ENCODE measurements at places on chromosomes 12 and 14.

DNA sequence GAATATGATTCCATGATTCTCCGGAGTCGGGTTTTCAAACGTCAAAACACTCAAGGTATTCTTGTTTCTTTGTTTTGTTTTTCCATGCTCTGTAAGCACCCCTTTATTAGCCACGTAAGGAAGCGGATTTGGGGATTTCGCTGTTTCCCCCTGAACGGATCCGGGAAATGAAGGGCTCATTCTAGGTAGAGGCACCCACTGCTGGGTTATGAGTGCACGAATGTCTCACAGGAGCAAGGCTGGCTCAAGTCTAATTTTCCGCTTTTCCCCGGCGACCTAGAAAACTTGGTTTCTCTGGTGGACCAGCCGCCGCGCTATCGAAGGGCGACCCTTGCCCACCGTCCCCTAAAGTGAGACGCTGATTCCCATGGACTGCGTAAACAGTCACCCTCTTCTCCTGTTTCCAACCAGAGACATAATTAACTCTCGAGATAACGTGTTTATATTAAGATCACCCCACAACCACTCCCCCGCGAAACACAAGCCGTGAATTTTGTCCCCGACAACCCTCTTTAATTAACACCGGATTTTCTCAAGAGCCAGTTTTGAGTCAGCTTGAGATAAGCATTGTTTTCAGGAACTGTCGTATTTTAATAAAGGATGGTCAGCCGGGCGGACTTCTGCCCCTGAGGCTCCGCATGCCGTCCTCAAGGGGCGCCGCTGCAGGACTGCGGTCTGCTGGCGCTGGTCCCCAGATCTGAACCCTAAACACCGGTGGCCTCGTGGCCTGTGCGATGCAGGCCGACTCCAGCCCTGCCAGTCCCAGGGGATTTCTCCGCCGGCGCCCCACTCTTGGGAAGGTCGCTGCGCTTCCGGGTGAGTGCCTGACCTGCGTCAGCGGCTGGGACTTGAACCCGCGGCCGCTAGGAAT is 515 bp upstream of the ABCC9 start:
- no peak for DNase-seq

DNA sequence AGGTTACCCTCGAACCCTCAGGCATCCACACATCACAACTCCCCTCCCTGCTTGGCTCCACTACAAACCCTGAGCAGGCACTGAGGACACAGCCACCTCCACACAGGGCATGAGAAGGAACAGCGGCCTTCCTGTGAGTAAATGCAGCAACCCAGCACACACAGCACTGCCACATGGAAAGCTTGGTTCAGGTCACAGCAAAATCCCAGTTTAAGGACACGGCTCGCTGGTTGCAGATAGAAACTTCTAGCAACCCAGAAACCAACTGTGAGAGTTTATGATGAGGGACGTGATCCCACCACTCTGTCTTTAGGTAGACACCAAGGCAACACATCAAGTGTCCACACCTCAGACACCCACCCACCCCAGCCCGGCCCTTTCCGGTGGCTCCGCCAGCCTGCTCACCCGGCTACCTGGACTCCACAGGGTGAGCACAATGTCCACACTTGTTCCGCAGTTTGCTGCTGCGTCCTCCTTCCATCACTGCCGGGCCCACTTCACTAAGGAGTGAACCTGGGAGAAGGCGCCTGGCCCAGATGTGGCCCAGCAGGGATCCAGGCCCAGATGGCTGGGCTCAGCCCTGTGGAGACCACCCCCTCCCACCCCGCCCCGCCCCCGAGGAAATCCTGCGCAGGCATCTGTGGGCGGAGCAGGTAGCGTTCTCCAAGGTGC is 13.2 kb downstream of the CDCA4 start:
- no peak for DNase-seq

DNA sequence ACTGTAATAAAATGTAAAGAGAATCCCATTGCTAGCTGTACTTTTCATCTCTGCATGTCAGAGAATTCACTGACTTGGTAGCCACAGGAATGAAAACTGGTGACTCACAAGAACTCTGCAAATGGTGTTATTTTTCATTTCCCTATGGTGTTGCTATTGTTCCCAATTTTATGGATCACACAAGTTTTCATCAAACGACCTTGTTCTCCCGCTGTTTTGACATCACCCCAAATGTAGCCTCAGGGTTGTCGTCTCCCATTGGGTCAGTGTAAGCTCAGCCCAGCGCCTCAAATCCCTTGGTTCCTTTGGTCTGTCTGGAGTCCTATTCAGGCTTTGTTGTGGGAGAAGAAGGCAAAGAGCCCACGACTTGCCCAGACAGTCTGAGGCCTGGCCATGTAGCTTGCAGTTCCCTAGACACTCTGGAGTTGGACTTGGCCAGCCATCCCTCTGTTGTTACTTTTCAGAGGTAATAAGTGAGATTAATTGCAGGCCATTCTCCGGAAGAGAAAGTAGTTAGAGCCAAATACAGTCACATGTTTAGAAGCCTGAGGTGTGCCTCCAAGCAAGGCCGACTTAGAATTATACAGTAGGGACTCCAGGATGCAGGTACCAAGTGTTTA is 159.2 kb downstream of the TGFB3 start:
- no peak for DNase-seq

DNA sequence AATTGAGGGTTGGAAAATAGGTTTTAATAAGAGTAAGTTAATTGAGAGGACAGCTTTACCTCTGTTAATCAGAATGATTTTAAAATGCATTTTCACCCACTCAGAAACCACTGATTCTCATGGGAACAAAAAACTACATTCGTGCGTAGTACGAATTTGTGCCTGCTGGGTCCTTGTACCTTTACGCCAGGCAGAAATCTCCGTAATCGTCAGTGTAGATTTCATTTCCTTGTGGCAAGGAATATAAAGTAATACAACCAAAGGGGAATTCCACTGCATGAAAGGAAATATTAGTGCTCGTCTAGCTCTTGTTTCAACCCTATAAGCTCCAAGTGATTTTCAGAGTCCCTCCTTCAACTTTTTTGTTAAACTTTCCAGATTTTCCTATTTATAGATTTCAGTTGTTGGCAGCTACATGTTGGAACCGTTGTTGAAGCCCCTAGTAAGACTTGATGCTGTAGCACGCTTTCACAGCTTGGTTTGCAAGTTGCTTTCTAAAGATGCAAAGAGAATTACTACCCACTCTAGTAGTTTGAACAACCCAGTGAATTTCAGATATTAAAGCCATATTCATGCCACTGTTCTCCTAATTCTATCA is 90.6 kb downstream of the ETV6 start:
- no peak for DNase-seq

- no peak for DNase-seq
Observed at GRCh38 chr14:101223127-101223526, 319.6 kb upstream of the RTL1 start.

GRCh38 chr12:54413284-54414190 is 5.5 kb downstream of the ITGA5 start:
- DNase-seq = no peak

DNA sequence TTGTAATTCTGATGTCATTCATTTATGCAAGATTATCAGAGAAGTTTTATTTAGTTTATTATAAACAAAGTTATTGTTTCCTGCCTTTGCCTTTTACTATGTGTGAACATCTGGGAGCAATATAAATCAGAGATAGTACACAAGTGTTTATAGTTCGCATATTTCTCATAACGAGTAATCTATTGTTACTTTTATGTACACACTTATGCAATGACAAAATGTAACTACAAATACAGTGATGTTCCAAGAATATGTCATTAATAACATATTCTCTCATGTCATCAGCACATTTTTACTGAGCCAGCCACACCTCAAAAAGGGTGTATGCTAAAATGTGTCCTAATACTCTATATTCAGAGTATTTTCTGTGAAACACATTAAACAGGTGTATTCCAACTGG is 243.2 kb downstream of the ALX1 start:
- DNase-seq = no peak

DNA sequence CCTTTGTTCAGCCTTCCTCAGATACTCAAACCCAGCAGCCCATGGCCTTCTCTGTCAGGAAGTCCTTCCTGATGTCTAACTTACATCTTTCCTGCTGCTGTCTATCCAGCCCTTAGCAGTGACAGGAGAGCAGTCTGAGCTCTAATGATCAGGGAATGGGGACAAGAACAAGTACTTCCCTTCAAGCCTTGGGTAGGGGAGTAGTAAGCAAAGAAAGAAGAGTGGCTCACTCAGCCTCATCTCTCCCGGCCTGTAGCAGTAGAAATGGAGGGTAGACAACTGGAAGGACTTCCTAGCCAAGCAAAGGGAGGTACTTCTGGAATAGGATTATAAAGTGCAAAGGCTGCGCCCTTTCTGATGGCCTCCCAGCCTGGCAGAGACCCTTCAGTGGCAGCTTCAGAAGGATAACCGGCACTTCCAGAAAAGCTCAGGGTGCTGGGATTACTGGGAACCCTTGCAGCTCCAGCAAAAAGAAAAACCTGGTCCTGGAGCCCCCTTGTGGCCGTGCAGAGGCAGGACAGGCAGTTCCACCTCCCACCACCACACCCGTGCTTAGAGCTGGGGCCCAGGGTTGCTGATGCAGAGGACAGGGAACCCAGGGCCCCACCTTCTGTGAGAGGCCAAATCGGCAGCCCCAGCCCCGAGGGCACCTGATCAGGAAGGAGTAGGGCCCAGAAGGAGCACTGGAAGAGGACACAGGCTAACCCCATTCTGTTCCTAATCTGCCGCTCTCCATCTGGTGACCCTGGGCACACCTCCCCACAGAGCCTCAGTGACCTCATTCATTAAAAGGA is 12.4 kb upstream of the SMUG1 start:
- no peak for DNase-seq

DNA sequence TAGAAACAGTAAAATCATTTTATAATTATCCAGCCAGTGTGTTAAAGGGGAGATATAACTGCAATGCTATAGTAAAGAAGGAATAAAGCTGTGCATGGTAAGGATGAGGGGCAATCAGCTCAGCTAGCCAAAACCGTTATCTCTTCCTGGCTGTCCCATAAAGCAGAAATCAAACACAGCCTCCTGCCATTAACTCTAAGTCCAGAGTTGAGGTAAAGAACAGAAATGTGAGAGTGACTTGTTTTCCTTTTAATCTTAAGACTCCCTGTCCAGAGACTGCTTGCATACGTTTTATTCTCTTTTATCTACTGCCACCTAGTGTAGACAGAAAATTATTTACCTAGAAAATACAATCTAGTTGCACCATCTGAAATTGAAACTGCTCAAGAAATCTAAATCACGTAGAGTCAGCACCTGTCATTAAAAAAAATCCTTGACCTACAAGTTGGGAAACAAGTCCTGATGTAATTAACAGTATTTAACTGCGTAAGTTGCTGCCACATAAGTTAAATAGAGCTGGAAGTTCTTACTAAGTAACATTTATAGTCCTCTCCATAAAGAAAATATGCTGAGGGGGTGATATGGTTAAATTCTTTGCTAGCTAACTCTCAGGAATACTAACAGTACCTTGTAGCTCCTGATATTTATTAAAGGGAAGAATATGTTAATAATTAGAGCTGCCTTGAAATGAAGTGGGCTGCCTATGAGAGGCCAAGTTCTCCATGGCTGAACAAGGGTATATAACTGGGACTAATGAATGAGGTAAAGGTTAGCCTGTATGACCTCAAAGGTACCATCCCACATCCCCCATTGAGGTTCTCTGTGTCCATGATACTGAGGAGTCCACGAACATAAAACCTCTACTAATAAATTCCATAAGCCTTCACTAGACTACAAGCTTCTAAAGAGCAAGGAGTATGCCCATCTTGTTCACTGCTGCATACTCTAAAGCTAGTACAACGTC is 62.7 kb downstream of the GALNT4 start:
- DNase-seq = no peak

GRCh38 chr14:77910506-77910905 is 110.6 kb downstream of the ADCK1 start:
- DNase-seq = no peak

- no peak for DNase-seq
Observed at GRCh38 chr12:68695454-68695853, 8.7 kb downstream of the NUP107 start.

- DNase-seq = no peak
Observed at GRCh38 chr14:20499881-20500280, 5.5 kb upstream of the RNASE10 start.

DNA sequence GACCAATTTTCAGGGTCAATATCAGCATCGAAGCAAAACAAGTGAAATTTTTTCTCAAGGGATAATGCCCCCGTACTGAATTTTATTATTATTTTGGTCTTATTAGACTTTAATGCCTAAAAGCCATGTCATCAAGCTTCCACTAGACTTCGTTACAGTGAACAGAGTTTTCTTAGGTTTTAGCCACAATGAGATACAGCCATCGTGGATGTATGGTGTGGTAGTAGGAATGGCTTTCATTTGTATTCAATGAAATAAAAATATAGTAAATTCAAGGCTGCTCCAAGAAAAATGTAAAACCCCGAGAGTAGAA is 11.7 kb downstream of the TAOK3 start:
- no peak for DNase-seq
